ENCODE measurements at places on chromosomes 11 and 22.

DNA sequence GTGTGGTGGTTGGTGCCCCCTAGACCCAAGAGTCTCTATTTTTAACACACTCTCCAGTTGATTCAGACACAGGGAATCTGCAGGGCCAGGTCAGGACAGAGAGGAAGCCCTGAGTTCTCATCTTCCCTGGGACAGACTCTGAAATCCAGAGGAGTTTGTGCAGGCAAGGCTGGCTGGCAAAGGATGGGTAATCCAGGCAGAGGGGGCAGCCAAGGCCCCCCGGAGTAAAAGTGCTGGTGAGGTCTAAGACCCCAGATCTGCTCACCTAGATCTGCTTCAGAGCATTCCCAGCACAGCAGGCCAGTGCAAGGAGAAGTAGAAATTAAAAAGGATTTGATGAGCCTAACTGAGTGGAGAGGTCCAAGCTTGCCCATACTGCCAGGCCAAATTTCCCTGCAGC lies 40.6 kb upstream of the MN1 start:
- no peak for DNase-seq

DNA sequence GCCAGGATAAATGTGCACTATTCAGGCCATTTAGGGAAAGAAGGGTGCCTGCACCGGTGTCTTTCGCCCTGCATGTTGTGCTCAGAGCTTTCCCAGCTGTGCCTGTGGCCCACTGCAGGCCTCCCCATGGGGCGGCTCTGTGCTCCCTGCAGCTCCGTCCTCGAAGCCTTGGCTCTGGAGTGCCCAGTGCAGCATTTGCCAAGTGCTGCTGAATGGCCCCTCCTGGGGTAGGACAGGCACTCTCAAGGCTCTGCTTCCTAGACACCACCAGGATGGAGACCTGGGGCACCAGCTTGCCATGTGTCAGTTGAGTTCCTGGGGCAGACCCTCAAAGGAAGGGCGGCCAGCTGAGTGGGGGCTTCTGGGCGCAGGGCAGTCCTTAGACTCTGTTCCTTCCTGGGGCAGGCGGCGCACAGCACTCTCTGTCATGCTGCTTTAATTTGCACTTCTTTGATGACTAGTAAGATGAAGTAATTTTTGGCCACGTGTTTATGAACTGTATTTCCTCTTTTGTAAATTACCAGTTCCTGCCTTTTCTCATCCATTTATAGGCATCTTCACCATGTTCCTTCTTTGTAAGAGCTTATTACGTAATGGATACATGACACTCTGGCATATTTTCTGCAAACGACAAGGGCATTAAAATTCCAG lies 32.1 kb upstream of the GNB1L start:
- no peak for DNase-seq

- no peak for DNase-seq
These were observed 249.3 kb downstream of the KIRREL3 start for GRCh38 chr11:126751242-126751641.

- no peak for DNase-seq
These were observed 63.7 kb downstream of the SGSM3 start for GRCh38 chr22:40434106-40434505.

- no peak for DNase-seq
These were observed 21.2 kb downstream of the SYT13 start for GRCh38 chr11:45264839-45265515.

- DNase-seq, result no peak
These were observed 155.5 kb downstream of the SHANK2 start for GRCh38 chr11:71096751-71097388.

GRCh38 chr22:42217019-42217751 lies 53.3 kb downstream of the TCF20 start:
- no peak for DNase-seq

DNA sequence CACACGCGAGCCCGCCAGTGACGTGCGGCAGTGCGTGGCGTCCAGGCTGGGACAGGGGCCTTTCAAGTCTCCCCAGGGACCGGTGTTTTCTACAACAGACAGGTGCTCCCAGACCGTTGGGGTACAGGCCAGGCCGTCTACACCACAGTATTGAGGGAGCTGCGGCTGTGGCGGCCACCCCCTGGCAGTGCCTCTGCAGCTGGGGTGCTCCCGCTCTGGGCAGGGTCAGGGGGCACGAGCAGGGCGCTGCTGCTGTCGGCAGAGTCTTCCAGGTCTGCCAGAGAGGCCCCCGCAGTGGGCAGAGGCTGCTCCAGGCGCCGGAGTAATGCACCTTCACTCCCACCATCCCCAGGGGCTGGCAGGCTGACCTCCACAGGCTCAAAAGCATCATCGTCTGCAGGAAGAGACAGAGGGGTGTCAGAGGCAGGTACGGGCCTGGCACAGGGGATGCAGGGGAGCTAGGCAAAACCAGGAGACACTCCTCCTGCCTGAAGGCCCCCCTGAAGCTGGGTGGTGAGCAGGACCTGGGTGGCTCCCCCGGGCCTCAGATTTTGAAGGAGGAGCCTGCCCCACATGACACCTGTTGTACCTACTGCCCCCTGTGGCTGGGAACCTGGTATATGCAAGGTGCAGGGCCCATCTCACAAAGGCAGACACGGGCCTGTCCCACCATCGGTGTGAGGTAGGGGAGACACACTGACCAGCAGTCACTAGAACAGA lies 83.3 kb downstream of the DGCR2 start:
- DNase-seq, result no peak

- no peak for DNase-seq
These were observed 764.8 kb upstream of the LUZP2 start for GRCh38 chr11:23732026-23732425.

- no peak for DNase-seq
These were observed 21.6 kb upstream of the LMO1 start for GRCh38 chr11:8285228-8285627.

- no peak for DNase-seq
These were observed 24.0 kb downstream of the KCNJ5 start for GRCh38 chr11:128915149-128915521.

GRCh38 chr11:61533039-61533375 lies 24.5 kb downstream of the LRRC10B start:
- DNase-seq, result no peak

DNA sequence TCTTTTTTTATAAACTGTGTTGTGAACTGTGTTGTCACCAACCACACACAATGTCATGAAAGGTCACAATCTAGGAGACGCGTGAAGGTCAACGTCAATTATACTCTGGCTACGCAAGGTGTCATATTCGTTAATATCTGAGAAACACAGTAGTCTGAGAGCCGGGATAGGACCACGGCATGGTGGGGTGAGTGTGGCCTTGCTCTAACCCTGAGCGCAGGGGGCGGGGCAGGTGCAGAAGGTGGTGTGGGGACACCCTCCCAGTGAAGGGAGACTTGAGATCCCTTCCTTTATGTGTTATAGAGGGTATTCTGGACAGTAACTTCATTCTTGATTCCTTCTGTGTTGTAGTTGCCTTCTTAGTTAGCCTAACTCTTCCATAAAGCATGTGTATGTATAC lies 883.0 kb downstream of the OPCML start:
- no peak for DNase-seq

DNA sequence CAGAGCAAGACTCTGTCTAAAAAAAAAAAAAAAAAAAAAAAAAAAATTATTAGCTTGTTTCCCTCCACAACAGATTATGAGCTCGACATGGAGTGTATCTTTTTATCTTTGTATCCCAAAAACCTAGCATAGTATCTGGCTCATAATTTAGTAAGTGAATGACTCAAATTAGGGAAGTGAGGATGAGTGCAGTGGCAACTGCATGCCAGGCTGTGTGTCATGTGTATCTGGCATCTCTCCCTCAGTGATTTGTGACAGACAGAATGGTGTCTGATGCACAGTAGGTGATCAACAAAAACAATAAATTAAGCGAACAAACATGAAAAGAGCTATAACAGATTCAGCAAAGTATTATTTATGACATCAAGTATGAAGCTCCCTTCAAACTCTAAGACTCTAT lies 7.2 kb downstream of the STK33 start:
- no peak for DNase-seq

GRCh38 chr11:33055375-33055774 lies 16.0 kb downstream of the TCP11L1 start:
- DNase-seq, result no peak

DNA sequence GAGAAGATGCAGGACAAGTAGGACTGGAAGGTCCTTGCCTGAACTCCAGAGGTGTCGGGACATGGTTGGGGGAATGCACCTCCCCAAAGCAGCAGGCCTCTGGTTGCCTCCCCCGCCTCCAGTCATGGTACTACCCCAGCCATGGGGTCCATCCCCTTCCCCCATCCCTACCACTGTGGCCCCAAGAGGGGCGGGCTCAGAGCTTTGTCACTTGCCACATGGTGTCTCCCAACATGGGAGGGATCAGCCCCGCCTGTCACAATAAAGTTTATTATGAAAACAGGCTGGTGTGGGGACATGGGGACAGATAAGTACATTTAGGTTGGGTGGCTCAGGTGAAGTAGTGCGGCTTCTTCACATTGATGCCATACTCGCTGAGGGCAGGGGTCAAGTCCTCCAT lies 1.4 kb downstream of the TAF10 start:
- DNase-seq, result no peak

GRCh38 chr11:117882311-117882905 lies 6.0 kb upstream of the FXYD6 start:
- no peak for DNase-seq

DNA sequence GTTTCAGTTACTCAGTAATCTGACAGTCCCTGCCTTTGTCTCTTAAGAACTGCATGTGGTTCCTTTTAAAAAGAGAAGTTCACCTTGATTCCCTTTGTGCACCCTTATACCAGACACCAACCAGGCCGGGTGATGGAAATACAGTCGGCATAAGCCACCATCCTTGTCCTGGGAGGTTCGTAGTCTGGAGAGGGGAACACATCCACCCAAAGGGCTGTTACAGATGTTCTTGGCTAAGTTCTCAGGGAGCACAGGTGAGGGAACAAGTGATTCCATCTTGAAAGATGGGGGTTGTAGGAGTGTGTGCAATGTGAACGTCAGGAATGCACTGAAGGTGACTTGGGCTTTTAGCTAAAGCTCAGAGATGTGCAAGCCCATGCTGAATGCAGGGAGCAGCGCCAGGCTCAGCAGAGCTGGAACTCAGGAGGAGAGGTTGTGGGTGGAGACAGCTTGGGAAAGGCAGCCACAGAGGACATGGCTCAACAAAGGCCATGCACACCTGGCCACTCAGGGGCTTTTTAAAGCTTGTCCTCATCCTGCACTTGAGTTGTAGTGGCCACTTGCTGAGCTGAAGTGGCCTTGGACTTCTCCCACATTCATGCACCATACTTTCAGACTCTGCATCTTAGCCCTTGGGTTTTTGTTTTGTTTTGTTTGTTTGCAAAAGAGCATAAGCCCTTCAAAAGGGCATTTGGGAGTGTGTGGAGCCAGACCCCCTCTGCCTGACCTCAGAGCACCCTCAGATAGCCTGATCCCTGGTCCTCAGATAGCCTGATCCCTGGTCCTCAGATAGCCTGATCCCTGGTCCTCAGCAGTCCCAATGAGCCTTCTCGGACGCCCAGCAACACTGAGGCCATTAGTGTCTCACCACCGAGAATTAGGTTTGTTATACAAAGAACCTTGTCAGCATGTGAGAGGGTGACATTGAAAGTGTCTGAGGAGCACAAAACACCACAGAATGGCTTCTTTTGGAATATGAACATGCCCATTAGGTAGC lies 12.7 kb upstream of the TMA7B start:
- no peak for DNase-seq

GRCh38 chr11:104699981-104700380 lies 198.3 kb downstream of the CASP12 start:
- no peak for DNase-seq

- DNase-seq, result no peak
These were observed 114.0 kb downstream of the ZNF280B start for GRCh38 chr22:22394591-22394990.

GRCh38 chr11:45428116-45428515 lies 142.0 kb upstream of the SYT13 start:
- no peak for DNase-seq

- DNase-seq, result no peak
These were observed 5.4 kb downstream of the FADS2 start for GRCh38 chr11:61833471-61833870.

- no peak for DNase-seq
These were observed 2.0 kb downstream of the ATXN10 start for GRCh38 chr22:45673482-45674175.
